ENCODE measurements at places on chromosomes 12 and 14.

GRCh38 chr14:89486505-89486904 lies 69.5 kb upstream of the FOXN3 start:
- DNase-seq = no peak

GRCh38 chr12:52813885-52814709 lies at the start of gene KRT4:
Gene KRT4 (minus strand): TSS chr12:52814116. CDS start chr12:52814058, 58 bp downstream.
- no peak for DNase-seq

- DNase-seq = peak; percentile 18
Observed at GRCh38 chr12:101823891-101824290, 6.9 kb downstream of the GNPTAB start.

GRCh38 chr14:75120541-75121291 lies 6.1 kb downstream of the NEK9 start:
- no peak for DNase-seq

GRCh38 chr12:59678759-59679411 lies 83.1 kb downstream of the SLC16A7 start:
- DNase-seq = no peak

DNA sequence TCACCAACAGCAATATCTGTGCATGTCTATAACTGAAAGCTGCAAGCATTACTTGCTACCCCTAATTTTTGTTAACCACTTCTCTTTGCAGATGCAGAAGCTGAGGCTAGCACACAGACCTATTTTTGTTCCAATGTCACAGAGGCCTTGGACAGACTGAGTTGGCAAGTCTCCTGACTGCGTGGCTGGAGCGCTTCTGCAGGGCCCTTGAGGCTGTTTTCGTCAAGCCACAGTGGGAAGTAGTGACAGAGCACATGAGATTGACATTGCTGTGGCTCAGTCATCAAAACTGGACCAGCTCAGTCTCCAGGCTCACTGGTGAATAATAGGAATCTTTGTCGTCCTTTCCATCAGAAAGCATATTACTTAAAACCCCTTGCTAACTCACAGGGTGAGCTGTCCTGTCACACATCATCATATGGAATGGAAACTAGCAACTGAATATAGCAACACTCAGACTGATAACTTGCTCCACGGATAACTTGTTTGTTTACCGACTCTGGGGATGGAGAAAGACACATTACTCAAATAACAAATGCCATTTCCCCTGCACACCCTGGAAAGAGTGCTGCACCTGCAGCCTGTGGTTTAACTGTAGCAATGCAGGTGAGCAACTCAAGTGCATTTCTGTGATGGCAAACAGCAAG lies 43.6 kb upstream of the DDX11 start:
- DNase-seq = no peak

DNA sequence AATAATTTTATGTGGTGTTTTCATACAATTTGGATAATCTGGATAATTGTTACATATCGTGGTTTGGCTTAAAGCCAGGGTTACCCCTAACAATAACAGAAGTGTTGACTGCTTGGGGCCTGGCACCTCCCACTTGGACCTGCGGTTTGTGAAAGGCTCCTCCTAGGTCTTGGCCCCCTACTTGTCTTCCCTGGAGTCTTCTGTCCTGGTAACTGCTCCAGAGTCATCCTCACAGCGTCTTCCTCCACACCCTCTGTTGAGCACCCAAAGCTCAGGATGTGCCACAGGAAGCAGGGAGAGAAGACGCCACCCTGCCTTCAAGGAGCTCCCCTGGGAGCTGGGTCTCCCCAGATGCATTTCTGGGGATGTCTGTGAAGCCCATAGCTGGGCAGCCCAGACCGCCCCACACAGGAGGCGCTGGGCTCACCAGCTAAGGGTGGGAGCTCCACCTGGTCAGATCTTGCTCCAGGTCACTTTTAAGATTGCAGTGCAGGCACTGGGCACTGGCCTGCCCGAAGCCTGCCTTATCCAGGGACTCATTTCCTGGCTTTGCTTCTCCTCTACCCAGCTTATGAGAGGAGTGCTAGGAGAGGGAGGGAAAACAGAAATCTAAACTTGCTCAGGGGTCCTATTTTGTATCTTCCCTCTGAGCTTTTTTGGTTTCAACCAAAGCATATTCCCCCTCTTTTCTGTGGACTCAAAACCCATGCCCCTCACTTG lies 98.2 kb downstream of the ZFP36L1 start:
- no peak for DNase-seq

DNA sequence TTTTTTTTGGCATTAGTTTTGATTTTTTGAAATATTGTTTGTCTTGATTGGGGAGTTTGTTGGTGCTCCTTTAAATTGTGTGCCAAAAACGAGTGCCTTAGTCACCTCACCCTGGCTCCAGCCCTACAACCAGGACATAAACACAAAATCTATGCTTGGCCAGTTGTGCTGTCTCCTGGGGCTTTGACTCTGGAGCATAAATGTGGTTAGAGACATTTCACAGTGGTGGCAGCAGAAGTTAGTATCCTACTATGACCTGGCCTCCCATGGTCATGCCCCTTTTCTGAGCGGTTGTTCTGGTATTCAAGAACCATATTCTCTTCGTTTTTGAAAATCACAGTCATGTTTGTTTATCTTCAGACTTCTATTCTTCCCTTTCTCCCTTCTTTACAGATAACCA lies 70.7 kb upstream of the PSMA6 start:
- no peak for DNase-seq

DNA sequence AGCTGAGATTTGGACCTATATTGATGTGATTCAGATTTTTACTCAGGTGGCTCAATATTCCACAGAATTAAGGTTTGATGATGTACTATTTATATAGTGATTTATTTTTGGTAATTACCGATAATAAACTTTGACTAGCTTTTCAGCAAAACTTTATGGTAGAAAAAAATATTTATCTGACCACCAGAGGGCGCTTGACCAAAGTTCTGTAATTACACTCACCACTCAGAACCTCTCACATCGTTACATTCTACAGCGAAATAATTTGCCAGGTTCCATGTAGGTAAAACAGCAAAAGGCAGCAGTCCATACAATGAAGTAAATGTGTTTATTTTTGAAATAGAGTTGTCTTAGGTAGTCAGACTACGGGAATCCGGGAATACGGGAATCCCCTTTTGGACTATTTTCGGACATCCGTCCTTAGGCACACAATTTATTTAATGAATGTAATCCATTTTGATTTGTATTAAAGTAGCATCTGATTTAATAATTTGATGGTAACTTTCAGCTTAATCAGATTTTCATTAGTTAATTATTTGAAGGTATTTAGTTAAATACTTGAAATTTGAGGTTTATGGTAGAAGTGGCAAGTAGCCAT lies 143.0 kb upstream of the DDHD1 start:
- no peak for DNase-seq

DNA sequence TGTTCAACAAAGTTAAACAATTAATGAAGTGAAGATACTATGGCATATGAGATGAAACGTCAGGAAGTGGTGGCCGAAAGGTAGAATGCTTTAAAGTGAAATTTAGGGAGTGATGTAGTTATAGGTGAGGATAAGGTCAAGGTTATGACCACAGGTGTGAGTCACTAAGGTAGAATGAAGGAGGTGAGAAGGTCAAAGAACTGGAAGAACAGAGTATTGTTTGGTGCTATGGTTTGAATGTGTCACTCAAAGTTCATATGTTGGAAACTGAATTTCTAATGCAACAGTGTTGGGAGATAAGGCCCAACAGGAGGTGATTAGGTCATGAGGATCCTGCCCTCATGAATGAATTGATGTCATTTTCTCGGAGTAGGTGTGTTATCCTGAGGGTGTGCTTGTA lies 293.6 kb downstream of the NELL2 start:
- DNase-seq = no peak

DNA sequence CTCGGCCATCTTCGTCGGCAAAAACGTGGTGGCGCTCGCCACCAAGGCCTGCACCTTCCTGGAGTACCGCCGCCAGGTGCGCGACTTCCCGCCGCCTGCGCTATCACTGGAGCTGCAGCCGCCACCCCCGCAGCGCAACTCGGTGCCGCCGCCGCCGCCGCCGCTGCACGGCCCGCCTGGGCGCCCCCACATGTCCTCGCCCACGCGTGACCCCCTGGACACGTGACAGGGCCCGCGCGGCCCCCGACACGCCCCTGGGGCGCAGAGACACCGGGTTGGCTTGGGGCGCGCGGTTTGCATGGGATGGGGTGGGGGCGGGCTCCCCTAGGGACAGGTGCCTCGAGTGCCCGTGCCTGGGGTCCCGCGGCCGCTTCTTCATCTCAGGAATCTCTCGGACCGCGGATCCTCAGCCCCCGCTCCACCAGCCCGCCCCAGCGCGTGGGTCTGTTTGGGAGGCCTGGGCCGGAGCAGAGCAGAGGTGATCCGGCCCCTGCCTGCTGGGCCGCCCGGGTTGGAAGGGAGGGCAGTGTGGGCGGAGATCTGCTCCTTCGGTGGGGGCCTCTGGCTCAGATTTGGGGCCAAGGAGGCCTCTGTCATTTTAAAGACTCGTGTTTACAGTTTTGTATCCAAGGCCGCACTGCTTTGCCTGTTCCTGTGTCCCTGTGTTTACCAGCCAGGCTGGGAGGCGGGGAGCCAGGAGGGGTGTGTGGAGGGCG lies 3.3 kb downstream of the TMEM121 start:
- DNase-seq = no peak

DNA sequence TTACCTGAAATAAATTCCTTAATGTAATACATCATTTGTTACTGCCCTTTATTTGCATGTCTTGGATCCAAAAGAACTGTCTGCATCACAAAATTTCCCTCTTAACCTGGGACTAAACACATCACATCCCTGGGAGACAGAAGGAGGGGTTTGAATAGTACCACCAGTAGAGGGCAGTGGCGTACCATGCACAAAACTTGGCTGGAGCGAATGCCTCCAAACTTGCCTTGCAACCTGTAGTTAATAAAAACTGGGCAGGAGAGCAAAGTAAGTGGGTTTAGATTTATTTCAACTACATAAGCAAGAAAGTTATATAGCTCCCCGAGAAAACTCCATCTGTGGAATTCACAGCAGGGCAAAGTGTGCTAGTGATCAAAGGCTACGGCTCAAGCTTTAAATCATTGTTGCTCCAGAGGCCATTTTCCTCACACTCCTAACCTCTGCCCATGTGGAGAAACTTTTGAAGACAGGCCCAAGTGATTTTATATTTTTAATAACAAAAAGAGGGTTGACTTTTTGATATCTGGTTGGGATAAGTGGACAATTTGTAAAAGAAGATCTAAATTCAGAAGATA lies 1176.7 kb upstream of the SEL1L start:
- peak; percentile 20 for DNase-seq

DNA sequence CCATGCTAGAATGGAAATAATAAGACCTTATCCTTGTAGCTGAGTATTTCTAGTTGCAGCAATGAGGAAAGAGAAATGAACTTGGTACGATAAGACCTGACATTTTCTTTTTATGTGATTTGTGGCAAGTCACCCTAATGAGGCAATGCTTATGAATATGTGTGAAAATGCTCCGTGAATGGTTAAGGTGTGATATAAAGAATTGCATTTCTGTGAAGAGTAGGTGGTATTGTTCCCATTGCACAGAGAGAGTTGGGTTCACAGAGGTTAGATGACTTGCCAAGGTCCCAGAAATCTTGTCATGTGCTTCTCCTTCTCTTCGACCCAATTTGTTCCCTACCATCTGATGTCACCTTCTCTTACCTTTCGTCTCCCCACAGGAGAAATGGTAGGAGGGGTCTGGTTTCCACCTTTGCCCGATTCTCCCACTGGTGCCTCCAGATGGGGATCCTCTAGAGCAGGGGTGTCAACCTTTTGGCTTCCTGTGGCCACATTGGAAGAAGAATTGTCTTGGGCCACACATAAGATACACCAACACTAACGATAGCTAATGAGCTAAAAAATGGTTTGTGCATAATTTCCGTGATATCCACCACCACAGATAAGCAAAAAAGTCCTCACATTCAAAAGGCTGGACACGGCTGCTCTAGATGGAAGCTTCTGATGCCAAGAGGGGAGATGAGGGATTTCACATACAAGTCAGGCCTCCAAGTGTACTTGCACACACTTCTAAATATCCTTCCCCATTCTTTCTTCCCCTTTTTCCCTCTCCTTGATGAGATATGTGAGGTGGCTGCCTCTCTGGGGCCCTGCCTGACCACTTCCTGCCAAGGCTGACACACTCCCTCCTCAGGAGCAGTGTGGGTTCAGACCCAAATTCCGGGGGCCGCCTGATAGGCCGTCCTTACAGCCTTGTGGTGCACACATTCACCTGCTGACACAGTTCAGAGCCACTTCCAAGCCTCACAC lies 96.1 kb downstream of the PLXNC1 start:
- peak; percentile 27 for DNase-seq

- no peak for DNase-seq
Observed at GRCh38 chr14:59037620-59038019, 150.8 kb upstream of the DAAM1 start.

- no peak for DNase-seq
Observed at GRCh38 chr12:58268069-58268468, 326.7 kb downstream of the ATP23 start.

DNA sequence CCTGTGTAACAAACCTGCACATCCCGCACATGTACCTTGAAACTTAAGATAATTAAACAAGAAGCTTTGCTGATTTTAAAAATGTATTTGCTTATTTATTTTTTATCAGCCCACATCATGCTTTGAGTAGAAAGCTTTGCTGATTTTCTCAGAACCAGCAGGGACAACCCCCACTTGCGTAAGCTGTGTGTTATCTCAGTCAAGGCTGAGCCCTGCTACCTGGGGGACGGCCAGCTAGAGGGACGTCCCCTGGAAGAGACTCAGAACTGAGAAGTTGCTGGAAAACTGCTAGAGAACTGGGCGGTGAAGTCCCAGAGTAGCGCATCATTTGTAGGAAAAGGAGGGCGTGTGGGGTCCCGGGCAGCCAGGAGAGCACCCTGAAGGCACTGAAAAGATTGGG lies 4.1 kb upstream of the PLEK2 start:
- no peak for DNase-seq

DNA sequence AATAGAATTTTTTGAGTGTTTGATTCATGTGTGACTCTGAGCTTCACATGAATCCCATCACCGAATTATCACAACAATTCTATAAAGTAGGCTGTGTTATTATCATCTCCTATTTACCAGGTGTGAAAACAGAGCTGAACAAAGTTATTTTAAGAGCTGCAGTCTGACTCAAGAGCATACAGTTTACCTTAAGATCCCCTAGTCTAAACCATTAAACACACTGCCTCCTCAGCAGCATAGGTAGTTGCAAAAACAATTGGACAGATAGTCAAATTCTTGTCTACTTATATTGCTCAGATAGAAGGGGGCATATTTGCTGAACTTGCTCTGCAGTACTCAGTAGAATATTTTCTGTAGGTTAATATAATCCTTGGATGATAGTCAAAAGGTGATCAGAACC lies 219.8 kb upstream of the ATP2B1 start:
- no peak for DNase-seq

Measured in activated CD8-positive, alpha-beta memory T cell treated with anti-CD3 and anti-CD28 coated beads for 48 hours (primary cell).